ENCODE measurements at places on chromosomes 12 and 14.

GRCh38 chr12:89597770-89598169 lies 71.9 kb upstream of the POC1B start:
- no peak for DNase-seq

- DNase-seq: no peak
Measured at GRCh38 chr14:73715707-73716106, 1.5 kb upstream of the PNMA1 start.

- peak; percentile 39 for DNase-seq
Measured at GRCh38 chr12:77256956-77257355, 191.6 kb upstream of the E2F7 start.

- DNase-seq: no peak
Measured at GRCh38 chr14:49966971-49967630, 74.2 kb downstream of the ARF6 start.

DNA sequence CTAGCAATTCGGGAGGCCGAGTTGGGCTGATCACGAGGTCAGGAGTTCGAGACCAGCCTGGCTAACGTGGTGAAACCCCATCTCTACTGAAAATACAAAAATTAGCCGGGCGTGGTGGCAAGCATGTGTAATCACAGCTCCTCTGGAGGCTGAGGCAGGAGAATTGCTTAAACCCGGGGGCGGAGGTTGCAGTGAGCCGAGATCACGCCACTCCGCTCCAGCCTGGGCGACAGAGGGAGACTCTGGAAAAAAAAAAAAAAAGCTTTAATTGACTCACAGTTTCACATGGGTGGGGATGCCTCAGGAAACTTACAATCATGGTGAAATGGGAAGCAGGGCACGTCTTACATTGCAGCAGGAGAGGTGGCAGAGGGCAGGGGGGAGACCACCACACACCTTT lies 30.6 kb upstream of the SLC2A3 start:
- DNase-seq: no peak

GRCh38 chr12:115337693-115338543 lies 653.9 kb upstream of the TBX3 start:
- DNase-seq: peak; percentile 92

DNA sequence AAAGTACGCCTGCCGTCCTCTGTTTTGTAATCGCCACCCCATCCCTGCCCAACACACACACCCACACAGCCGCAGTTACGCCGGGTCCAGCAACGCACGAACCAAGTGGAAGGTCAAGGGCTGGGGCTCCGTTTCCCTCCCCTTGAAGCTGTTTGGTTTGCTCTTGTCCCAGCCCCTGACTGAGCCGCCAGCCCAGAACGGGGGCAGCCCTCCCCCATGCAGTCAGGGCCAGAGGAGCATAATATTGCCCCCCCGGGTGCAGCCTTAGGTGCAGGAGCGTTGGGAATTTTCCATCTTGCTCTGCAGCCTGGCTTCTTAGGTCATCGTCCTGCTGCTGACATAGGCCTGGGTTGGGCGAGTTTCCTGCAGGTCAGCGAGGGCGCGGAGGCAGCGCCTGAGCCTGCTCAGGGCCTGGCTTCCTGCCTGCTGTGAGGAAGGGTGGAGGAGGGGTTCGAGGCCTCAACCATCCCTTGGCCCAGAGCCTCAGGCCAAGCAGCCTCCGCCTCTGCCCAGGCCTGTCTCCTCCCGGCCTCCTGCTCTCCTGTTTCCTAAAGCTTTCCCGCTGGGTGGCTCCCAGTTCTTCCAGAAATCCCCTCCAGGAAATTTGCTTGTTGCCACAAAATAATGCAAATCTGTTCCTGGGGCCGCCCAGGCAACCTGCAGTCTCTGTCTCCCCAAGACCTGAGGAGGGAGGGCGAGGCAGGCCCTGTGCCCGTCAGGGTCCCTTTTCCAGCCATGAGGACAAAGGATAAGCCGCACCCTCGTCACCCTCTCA lies 44.5 kb downstream of the PSMA6 start:
- peak; percentile 22 for DNase-seq
